ENCODE measurements at places on chromosomes 7 and 10.

DNA sequence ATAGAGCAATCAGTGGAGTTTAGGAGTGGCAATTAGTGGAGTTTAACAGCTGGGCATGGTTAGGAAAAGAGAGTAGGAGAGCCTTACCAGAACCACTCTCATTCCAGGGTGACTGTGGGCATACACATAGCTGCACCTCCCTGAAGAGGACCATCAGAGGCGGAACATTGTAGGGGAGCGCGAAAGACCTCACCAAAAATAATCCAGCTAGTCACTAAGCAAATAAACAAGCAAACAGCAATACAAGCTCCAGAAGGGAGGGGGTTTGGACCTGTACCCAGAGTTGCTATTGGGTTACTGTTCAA, 4.1 kb upstream of the NACAD start:
- DNase-seq: no peak

- no peak for DNase-seq
These were observed 46.7 kb upstream of the PDZD8 start for GRCh38 chr10:117421985-117422384.

DNA sequence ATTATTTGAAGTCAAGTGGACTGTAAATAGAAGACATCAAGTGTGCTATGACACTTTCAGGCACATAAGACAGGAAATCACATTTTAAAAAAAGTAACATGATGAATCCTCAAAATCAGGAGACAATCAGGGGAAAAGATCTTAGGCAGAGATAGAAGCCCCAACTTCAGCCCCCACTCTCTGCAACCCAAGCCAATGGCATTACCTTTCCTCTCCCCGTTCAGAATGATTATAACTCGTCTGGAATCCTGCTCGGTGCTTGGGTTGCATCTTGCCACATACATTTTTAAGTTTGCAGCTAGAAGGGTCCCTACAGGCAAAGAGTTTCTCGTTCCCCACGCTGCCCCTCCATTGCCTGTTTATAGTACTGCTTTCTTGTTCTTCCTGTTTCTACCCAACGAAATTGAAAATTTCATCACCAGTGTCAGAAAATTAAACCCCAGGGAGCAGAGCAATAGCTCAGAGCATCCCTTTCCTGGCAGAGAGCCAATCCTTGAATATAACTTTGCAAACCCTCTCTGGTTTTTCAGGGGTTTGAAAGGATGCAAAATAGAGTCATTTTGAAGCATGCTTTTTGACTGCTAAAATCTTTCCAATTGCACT, 260.5 kb upstream of the AOAH start:
- DNase-seq: no peak

DNA sequence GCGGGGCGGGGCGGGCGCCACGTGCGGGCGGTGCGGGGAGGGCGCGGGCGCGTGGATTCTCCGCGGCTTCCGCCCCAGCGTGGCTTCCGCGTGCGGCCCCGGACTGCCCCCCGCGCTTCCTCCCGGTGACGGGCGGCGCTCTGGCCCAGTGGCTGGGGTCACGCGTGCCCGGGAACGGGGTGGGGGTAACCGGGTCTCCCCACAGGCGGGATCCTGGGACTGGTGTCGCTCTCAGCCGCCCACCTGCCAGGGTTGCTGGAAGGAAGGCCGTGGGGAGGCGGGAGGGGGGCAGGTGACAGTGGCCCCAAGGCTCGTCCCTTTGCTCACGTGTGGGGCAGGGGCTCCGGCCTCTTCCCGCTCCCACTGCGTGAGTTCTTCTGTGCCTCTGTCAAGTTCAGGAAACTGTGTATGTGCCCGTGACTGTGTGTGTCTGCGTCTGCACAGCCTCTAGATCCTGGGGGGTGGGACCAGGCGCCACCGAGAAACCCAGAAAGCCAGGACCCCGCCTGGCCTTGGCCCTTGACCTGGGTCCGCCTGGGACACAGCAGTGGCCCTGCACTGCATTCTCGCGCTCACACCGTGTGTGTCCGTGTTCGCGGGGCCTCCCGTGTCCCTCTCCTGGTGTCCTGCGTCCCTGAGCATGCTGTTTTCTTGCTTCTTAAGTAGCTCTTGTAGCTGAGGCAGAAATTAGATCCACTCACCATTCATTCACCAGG, 919 bp downstream of the MAFK start:
- no peak for DNase-seq

DNA sequence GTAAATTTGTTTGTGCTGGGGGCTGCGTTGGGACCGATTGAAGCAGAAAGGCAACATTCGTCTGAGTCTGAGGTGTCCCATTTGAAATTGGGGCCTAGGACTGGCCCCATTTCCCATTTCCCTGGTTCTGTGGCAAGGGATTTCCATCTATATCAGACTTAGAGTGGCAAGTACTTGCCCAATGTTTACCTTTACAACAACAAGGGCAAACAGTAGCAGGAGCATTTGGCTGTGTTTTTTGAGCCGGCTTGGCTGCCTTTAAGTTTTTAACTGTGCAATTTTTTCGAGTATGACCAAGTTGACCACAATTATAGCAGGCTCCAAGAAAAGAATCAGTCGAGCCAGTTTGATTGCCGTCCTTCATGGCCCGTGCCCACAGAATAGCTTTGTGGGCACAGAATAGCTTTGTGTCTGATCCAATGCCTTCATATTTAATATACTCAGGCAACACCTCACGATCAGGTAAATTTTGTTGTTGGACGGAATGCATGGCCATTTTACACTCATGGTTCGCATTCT, 4.7 kb upstream of the CYP17A1 start:
- DNase-seq: peak; percentile 11

- DNase-seq: no peak
These were observed 102.1 kb downstream of the PDGFA start for GRCh38 chr7:417625-417889.

DNA sequence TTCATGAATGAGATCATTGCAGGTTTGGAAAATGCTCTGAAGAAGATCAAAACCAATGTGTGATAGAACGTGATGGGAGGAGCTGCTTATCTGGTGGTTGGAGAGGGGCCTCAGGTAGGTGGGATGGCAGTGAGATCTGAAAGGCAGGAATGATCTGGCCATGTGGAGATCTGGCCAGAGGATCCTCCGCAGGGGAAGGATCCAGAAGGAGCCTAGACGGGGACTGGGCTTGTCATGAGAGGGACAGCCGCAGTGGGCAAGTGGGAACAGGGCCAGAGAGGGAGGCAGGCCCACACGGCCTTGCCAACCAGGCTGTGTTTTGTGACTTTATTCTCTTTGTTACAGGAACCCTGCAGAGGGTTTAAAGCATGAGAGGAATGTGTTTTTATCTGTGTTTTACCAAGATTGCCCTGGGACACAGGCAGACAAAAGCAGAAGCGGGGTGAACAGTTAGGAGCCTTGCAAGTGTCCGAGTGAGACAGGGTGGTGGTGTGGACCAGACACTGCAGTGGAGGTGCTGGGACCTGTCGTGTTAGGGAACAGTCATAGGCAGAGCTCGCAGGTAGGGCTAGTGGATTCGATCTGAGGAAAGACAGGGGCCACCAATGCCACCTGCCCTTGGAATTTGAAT, 66.6 kb downstream of the TLL2 start:
- no peak for DNase-seq

DNA sequence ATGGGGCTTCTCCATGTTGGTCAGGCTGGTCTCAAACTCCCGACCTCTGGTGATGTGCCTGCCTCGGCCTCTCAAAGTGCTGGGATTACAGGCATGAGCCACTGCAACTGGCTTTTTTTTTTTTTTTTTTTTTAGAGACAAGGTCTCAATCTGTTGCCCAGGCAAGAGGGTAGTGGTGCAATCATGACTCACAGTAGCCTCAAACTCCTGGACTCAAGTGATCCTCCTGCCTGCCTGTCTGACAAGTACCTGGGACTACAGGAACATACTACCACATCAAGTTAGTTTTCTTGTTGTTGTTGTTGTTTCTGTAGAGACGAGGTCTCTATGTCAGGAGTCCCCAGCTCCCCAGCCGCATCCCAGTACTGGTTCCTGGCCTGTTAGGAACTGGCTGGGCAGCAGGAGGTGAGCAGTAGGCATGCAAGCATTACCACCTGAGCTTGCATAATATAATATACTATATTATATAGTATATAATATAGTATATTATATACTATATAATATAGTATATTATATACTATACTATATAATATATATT, 55.7 kb downstream of the TPK1 start:
- DNase-seq: no peak

GRCh38 chr7:114959931-114960330, 38.0 kb downstream of the MDFIC start:
- DNase-seq: no peak

GRCh38 chr7:129008645-129009414, 46.1 kb downstream of the TNPO3 start:
- DNase-seq: no peak

DNA sequence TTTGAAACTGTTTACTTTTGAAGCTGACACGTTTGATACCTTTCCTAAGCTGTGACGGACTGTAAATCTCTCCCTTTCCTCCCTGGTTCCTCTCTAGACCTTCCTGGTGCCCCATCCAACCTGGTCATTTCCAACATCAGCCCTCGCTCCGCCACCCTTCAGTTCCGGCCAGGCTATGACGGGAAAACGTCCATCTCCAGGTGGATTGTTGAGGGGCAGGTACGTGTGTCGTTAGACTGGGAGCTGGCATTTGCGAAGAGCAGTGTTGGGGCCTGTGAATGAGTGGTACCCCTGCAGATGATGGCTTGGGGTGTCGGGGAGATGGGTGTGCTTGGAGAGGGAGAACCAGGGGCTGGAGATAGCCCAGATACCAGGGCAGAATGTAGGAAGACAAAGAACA, 602.7 kb upstream of the FOXK1 start:
- DNase-seq: no peak

DNA sequence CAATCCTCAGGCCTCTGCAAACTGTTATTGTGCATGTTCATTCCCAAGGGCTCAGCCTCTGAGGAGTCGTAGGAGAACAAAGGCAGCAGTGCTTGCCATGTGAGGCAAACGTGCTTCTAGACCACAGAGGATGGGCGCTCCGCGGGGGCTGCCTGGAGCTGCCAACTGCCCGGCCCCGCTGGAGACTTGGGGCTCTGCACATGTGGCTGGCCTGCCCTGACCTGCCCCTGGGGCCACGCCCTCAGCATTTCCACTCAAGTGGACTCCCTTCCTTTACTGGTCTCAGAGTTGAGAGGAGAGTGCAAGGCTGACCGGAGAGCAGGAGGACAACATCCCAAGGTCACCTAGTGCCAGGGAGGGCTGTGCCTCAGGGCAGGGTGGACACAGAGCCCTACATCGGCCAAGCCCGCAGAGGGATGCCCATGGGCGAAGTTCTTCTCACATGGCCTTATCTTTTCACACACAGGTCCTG, 222.3 kb upstream of the ZNF32 start:
- peak; percentile 63 for DNase-seq

DNA sequence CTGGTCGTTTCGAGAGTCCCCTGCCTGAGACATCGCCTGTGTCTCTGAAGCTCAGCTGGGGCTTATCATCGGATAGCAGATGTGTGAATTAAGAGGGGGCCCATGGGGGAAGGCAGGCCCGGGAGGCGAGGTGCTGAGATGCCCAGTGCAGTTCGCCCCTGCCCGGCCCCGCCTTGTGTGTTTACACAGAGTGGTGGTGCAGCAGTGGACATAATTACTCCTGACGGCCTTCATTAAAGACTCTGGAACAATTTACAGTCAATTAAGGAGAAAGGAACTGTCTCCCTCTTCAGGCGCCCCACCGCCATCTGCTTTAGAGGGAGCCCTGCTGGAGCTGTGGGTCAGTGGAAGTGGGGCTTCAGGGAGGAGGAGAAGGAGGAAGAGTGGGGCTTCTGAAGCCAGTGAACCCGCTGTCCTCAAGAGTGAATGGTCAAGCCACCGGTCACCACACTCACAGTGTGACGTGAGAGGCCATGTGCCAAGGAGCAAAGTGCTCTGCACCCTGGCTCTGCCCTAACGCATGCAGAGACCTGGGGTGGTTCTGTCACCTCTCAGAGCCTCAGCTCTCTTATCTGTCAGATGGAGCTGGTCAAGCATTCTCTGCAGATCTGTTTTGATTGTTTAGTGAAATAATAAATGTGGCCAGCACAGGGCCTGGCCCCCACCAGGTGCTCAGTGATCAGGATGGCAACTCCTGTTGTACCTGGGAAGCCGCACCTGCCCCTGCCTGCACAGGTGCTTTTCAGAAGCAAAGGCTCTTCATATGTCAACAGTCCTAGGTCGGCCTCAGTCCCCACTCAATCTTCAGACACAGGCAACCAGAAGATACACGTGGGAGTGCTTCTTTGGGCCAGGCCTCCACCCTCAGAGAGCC, 65.6 kb downstream of the CDH23 start:
- no peak for DNase-seq

DNA sequence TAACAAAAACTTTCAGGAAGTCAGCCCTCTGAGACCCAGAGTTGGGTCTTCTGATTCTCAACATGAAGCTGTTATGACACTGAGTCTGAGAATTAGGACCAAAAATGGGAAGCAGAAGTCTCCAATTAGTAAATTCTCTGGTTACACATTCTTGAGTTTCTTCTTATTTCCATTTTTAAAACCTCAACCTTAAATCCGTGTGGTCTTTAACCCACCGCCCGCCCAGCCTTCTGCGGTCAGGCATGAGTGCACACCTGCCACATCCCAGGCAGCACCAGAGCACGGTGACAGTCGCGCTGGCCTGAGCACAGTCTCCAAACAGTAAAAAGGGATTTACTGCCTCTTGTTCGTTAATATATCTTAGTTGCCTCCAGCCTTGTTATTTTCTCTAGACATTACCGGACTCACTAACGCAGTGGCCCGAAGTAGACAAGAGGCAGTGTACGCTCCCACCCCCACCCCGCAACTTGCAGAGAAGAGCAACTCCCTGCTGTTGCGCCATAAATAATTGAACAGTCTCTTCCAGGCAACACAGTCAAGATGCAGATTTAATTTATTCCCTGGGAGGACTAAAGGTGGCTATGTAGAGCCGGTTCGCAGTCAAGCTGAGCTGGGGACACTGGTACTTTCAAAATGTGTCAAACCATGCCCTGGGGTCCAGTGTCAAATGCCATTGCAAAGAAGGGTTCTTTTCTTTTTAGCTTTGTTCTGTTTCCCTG, 147.0 kb upstream of the CELF2 start:
- no peak for DNase-seq

DNA sequence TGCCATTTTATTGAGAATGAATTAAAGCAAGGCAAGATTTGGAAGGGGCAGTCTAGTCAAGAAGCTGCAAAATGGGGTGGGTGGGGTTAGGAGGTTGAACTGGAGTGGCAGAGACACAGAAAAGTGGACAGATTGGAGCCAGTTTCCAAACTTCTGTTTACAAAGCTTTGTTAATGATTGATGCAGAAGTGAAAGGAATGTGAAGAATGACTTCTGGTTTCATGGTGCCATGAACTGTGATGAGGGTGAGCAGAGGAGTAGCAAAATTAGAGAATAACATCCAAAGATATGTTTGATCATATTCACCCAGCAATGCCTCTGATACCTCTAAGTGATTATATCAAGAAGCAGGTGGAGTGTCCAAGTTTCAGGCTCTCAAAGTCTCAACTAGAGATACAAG, 1118.0 kb upstream of the C7orf33 start:
- DNase-seq: no peak

Measured in upper lobe of right lung (tissue), 1 donor.